ENCODE measurements at places on chromosomes 2 and 18.

DNA sequence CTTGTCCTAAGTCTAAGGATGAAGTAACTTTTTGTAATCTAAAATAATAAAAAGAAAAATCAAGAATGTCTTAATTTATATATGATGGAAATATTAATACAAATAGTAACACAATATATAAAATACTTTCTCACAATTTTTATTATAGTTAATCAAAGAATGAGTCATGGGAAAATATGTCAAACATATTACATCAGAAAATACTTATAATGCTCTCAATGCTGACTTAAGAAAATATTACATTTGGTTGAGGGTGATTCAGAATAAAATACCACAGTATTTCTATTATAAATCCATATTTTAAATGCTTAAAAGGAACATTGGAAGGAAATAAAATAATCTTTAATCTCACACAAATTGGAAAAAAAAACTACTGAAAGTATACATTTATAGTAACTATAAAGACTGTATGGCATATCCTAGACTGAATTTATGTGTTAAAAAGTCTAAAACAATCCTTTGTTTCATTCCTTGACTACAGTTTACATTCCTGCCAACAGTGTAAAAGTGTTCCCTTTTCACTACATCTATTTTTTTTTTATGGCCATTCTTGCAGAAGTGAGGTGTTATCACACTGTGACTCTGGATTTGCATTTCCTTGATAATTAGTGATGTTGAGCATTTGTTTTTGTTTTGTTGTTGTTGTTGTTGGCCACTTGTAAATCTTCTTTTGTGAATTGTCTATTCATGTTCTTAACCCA, 1573.5 kb upstream of the ACVR2A start:
- DNase-seq, result no peak

- no peak for DNase-seq
These were observed 760 bp upstream of the STON1 start for GRCh38 chr2:48529194-48529593.

- DNase-seq, result no peak
These were observed 532.0 kb upstream of the FSHR start for GRCh38 chr2:49686291-49686690.

- DNase-seq, result no peak
These were observed 8.1 kb upstream of the SOS1 start for GRCh38 chr2:39128919-39129391.

- DNase-seq, result no peak
These were observed 76.3 kb downstream of the CHST9 start for GRCh38 chr18:27108842-27109241.

GRCh38 chr2:2226326-2226725, 104.7 kb downstream of the MYT1L start:
- no peak for DNase-seq

- no peak for DNase-seq
These were observed 58.6 kb downstream of the SMCHD1 start for GRCh38 chr18:2714140-2714539.
